ENCODE measurements at places on chromosomes 2 and 18.

DNA sequence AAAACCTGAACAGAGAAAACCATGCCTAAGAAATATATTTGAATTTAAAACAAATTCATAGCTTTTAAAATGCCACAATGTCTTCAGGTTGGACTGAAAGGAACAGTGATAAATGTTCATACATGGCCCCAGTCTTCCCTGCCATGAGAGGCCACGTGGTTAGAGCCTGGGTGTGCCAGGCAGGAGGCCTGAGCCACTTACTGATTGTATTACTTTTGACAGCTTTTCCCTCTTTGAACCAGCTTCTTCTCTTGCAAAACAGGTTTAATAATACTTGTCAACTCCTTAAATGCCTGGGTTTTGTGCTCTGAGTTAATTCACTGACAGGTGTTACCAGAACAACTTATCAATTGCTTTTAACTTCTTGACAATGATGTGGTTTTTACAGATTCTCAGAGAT is 27.0 kb downstream of the RBKS start:
- no peak for DNase-seq

GRCh38 chr2:18435426-18436037 is 124.9 kb downstream of the RDH14 start:
- peak; percentile 46 for DNase-seq

DNA sequence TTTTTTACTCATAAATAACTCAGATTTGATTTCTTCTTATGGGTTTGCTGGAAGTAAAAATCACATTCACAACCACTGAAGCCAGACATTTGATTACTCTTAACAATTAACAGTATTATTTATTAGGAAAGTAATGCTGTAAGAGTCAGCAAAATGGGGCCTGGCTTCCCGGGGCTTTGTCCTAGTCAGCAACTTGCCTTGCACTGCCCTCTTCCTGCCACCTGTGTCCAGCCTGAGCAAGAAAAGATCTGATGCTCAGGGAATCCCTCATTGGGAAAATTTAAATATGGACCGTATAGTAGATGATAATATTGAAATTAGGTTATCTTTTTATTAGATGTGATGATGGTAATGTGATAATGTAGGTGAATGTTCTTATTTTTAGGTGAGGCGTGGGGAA is 30.8 kb upstream of the ACYP2 start:
- no peak for DNase-seq

GRCh38 chr2:177464549-177464948 is 72.0 kb downstream of the AGPS start:
- DNase-seq: no peak

- peak; percentile 79 for DNase-seq
Measured at GRCh38 chr2:144519934-144520731, at the start of gene ZEB2. Gene ZEB2 (minus strand): TSS chr2:144520119. CDS start chr2:144517350, 2,769 bp downstream.

- no peak for DNase-seq
Measured at GRCh38 chr2:195181059-195181705, 475.8 kb upstream of the SLC39A10 start.

All from inflammatory macrophage (primary cell).